ENCODE measurements at places on chromosomes 5 and 9. TPM values are rescaled to one million over a fixed set of nuclear protein-coding genes. Genes with fewer than 3 reads are reported as not detected.

DNA sequence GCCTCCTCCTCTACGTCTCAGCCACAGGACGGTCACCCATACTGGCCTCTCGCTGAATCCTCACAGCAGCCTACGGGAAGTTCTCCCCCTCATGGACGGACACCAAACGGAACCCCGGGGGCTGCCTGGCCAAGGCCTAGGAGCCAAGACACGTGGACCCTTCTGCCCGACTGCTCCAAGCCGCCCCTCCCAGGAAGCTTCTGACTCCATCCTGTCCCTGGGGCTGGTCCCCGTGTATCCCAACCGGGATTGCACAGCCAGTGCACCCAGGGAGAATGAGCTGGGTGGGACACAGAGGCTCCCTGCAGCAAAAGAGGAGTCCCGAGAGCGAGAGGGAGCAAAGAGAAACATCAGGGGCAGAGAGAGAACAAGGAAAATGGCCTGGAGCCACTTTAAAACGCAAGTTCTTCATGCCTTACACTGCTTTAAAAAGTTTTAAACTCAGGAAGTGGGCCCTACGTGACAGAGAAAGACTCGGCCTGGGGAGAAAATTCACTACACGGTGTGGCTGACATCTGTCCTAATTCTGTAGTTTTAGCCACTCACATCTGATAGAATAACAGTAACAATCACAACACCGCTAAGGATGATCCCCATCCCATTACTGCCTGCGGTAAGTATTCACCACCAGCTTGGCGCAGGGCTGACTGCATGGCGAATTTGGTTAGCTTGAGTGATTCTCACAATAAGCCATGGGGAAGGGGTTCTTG lies 3.0 kb downstream of the FAM78A start:
- no peak for DNase-seq

Gene AQP7
- not detected for total RNA-seq

DNA sequence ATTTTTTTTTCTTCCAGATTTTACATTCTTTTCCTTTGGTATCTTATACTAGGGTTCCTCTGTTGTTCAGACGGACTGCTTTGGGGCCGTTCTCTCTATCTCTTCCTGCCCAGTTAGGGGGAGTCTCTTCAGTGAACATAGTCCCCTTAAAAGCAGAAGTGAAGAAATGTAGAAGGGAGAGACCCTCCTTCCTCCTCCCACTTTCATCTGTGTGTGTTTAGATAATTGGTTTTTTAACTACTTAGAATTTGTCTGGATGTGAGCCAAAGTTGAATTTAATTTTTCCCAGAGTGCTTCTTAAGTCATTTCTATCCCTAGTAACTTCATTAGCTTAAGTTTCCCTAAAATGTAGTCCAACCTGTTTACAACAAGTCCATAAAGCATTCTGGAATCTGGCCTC lies 167.5 kb downstream of the HACD4 start:
- no peak for DNase-seq

Gene PHYHD1
- 12.9 TPM for total RNA-seq

Gene SV2C
- total RNA-seq: 0.11 TPM

DNA sequence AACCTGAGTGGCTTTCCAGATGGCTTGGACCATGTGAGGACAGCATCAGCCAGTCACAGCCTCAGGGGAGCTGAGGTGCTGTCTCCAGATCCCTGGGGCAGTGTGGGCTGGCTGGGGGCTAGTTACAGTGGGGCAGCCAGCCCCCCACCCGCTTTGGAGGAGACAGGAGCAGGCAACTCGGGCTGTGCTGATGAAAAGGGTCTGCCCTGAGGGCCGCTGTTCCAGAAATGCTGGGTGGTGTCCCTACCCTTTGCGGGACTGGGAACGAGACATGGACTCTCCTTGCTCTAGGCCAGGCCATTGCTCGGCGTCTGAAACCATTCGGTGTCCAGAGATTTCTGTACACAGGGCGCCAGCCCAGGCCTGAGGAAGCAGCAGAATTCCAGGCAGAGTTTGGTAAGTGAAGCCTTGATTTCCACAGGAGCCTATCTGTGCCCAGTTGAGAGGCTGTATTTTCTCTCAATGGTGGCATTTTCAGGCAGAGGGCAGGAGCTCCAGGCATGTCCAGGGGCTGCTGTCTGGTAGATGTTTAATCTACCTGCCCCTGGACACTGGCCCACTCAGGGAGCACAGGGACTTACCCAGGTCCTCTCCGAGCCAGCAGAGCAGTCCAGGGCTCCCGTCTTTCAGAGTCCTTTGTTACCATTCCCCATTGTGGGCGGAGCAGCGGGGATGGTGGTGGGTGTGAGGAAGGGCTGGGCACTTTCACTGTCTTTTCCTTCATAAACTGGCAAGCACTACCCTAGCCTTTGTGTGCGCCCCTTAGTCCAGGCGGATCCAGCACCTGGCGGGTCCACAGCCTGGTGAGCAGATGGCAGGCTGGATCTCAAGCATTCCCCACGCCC lies 7.2 kb downstream of the GRHPR start:
- no peak for DNase-seq

Gene CACFD1
- 2.2 TPM for total RNA-seq
